ENCODE measurements at places on chromosomes 2 and 18.
A peak's percentile ranks its signal among the peaks of the same experiment; 100 is the strongest.

- DNase-seq, result peak; percentile 17
These were observed 4.4 kb downstream of the CTIF start for GRCh38 chr18:48543228-48543627.

DNA sequence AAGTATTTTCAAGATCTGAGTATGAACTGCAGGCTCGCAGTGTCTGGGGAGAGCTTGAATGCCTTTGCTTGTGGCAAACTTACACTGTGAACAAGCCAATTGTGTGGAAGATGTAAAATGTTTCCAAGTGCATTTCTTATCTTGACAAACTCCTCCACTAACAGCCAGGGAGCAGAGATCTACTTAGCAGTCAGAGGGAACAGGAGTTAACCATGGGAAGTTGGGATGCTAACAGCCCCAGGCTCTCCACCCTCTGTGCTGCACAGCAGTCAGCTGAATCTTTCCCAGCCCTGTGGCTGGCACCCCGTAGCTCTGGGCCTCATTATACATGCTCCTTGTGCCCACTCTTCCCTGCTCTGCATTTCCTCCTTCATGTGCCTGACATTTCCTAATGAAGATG is 450.2 kb downstream of the TSN start:
- DNase-seq, result no peak

GRCh38 chr18:11857177-11857887 is 6.1 kb downstream of the CHMP1B start:
- DNase-seq, result no peak

- DNase-seq, result no peak
These were observed 23.4 kb downstream of the MROH2A start for GRCh38 chr2:233801357-233802131.

- DNase-seq, result peak; percentile 57
These were observed 6.8 kb upstream of the PXDN start for GRCh38 chr2:1750933-1751766.

Data from COR-L47 (cell line).